ENCODE measurements at places on chromosomes 3 and 15. TPM values are rescaled to one million over a fixed set of nuclear protein-coding genes. Genes with fewer than 3 reads are reported as not detected.

UBA7 gene
- 25.1 TPM for total RNA-seq

CCNL1 gene
- 19.2 TPM for total RNA-seq

ATP10A gene
- 0.58 TPM for total RNA-seq

SLITRK3 gene
- total RNA-seq, result not detected

PRICKLE2 gene
- 8.7 TPM for total RNA-seq

ZNF385D gene
- 2.3 TPM for total RNA-seq

CACNA1D gene
- total RNA-seq, result 1.1 TPM

HAUS2 gene
- total RNA-seq, result 9.9 TPM

DNA sequence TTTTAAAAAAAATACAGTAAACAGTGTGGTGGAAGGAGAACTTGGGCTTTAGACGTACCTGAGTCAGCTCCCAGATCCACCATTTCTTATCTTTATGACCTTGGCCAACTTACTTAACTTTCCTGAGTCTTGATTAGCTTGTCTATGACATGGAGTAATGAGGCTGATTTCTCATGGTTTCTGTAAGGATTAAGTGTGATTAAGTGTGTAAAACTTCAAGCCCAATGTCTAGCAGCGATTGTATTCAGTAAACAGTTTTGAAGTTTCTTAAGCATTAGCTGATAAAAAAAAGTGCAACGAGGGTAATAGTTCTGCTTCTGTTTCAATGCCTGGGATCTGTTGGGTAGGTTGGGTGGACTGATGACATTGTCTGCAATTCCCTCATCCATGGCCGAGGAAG, 10.8 kb downstream of the TRPM1 start:
- no peak overlapping the region for H3K27ac ChIP-seq
- peaks cover 3% of the 10 kb centered on the region for H3K27me3 ChIP-seq
- H3K4me3 ChIP-seq, result no peak overlapping the region
- no peaks in the 10 kb centered on the region for H3K36me3 ChIP-seq
- no peaks in the 10 kb centered on the region for H3K4me1 ChIP-seq

DNA sequence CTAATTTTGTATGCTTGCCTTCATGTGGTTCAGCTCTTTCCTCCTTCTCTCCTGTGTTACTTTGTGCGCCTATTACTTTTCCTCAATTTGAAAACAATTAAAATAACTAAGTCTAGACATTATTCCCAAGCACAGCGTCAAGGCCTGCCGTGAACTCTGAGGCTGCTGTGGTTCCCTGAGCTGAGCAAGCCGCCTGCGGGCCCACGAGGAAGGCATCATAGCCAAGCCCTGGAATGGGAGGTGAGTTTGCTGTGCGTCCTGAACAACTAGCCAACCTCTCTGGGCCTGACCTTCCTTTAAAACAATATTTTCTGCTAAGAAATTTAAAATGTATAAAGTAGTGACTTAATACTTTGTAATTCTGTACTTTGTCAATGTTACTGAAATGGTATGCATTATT, 327.2 kb downstream of the OCA2 start:
- H3K27ac ChIP-seq, result no peak overlapping the region
- no peak for DNase-seq
- no peak overlapping the region for H3K4me3 ChIP-seq
- no peaks in the 10 kb centered on the region for H3K27me3 ChIP-seq

DNA sequence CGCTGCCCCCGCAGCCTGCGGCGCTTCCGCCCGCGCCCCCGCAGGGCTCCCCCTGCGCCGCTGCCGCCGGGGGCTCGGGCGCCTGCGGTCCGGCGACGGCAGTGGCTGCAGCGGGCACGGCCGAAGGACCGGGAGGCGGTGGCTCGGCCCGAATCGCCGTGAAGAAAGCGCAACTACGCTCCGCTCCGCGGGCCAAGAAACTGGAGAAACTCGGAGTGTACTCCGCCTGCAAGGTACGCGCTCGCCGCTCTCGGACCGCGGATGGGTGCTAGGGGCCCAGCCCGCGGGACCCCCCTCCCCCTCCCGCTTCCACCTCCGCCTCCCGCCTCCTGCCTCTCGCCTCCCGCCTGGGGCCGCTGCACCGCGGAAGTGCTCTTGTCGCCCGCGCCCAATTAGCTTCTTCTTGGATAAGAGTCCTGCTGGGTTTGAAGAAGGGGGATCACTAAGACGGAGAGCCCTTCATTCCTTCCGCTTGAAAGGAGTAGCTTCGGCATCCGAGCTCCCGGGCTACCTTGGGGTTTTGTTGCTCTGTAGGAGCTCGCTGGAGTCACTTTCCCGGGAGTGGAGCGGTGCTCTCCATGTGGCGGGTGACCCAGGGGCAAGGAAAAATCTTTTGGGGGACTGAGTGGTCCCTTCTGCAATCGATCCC, 426 bp downstream of the KAT2B start:
- H3K27ac ChIP-seq, result peak overlapping the region; percentile 99
- peak; percentile 83 for DNase-seq
- no peaks in the 10 kb centered on the region for H3K27me3 ChIP-seq
- no peaks in the 10 kb centered on the region for H3K36me3 ChIP-seq
- peaks cover 73% of the 10 kb centered on the region for H3K4me1 ChIP-seq

DNA sequence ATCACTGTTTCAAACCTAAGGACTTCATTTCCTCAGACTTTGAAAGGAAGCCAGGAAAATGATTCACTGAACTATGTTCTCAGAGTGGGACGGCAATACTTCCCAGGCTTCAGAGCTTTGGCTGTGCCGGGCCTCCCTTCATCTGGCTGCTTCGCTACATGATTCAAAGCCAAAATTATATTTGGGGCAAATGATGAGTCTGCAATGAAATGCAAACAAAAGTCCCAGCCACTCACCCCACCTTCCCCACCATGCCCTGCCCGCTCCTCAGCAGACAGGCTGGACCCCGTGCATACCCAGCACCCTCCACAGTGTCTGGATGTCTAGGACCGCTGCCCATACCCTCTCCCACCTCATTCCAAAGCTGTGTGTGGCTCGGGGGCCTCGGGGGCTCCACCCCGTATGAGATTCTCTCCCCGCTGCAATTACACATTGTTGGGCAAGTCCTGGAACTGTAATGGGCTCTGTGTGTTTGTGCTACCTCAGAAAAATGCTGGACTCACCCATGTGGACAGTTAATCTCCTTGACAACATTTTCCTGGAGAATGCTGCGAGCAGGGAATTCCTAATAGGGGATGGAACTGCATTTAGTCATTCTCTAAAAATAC, 32.2 kb downstream of the ATP10A start:
- peaks cover 8% of the 10 kb centered on the region for H3K27me3 ChIP-seq
- H3K4me3 ChIP-seq, result peak overlapping the region; percentile 6
- H3K27ac ChIP-seq, result peak overlapping the region; percentile 52
- DNase-seq, result no peak
- no peaks in the 10 kb centered on the region for H3K36me3 ChIP-seq

DNA sequence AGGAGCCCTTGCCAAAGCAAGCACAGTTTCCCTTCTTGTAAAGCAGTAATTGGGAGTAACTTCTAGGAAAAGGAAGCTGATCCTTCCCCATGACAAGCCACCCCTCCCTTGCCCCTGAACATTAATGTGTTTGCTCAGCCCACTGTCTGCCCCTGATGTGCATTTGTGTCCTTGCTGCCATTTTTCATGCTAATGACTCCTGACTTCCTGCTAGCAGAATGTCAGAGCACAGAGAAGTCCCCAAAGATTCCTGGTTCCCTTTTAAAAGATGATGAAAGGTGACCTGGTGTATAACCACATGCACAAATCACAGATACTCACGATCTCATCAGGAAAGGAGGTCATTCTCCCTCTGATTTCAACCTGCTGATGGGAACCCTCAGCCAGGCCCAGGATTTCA, 44.2 kb upstream of the WNT5A start:
- H3K4me1 ChIP-seq, result no peaks in the 10 kb centered on the region
- peaks cover 8% of the 10 kb centered on the region for H3K27me3 ChIP-seq
- H3K27ac ChIP-seq, result no peak overlapping the region
- no peaks in the 10 kb centered on the region for H3K36me3 ChIP-seq

GRCh38 chr15:52511084-52511483, 17.6 kb downstream of the MYO5A start:
- H3K27me3 ChIP-seq, result no peaks in the 10 kb centered on the region
- no peak overlapping the region for H3K27ac ChIP-seq
- H3K4me3 ChIP-seq, result no peak overlapping the region
- H3K36me3 ChIP-seq, result no peaks in the 10 kb centered on the region

DNA sequence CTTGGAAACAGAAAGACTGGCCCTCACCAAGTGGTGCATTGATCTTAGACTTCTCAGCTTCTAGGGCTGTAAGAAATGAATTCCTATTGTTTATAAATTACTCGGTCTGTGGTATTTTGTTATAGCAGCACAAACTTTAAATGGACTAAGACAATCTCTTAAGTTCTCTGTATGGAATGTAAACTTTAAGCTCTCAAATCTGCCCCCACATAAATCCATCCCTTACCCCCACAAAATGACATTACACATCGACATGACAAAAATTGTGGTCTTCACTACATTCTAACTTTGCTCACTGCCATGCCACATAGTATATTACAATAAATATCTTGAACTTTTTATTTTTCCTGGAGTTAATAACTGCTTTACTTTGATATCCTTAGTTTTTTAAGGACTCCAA, 121.3 kb downstream of the MYLK start:
- no peaks in the 10 kb centered on the region for H3K27me3 ChIP-seq
- no peak overlapping the region for H3K4me3 ChIP-seq
- no peak for DNase-seq
- peaks cover 13% of the 10 kb centered on the region for H3K4me1 ChIP-seq

DNA sequence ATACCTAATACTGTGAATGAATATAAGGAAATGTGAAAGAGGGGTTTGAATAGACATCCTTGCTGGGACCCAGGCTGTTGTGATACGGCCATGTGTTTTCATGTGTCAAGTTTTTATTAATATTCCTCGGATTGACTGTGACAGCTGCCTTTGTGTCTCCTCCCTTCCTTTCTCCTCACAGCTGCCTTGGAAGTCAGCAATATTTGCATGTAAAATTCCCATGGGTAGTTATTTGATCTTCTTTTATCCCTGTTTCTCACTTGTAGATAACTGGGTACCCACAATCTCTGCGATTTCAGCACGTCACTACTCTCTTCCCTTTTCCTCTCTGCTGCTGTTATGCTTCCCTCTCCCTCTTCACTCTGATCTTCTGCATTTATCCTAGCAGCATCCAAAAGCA, 9.4 kb downstream of the GPR156 start:
- no peak for DNase-seq
- peaks cover 12% of the 10 kb centered on the region for H3K27me3 ChIP-seq
- H3K36me3 ChIP-seq, result no peaks in the 10 kb centered on the region
- H3K27ac ChIP-seq, result no peak overlapping the region
- H3K4me1 ChIP-seq, result peaks cover 6% of the 10 kb centered on the region
- H3K4me3 ChIP-seq, result no peak overlapping the region

GRCh38 chr3:53693451-53693850, 152.8 kb downstream of the CHDH start:
- H3K4me1 ChIP-seq, result no peaks in the 10 kb centered on the region
- H3K27me3 ChIP-seq, result peaks cover 13% of the 10 kb centered on the region
- no peak overlapping the region for H3K4me3 ChIP-seq
- no peak for DNase-seq
- H3K27ac ChIP-seq, result no peak overlapping the region

DNA sequence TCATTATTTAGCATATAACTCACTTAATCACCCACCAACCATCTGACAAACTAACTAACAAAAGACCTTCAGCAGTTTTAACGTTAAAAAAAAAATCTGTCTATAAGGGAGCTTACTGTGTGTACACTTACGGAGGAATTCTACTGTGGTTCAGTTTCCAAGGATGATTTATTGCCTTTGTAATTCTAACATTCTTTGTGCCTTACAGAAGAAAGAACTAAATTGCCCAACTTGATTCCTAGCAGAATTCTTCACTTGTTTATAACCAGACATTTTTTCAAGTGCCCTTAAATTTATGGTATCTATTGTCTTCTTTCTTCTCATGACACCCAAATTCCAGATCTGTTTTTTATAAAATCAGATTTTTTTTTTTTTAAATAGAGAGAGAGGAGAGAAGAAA, 119.7 kb upstream of the IGSF10 start:
- H3K27ac ChIP-seq, result no peak overlapping the region
- H3K4me3 ChIP-seq, result no peak overlapping the region
- no peaks in the 10 kb centered on the region for H3K27me3 ChIP-seq
- no peaks in the 10 kb centered on the region for H3K4me1 ChIP-seq

DNA sequence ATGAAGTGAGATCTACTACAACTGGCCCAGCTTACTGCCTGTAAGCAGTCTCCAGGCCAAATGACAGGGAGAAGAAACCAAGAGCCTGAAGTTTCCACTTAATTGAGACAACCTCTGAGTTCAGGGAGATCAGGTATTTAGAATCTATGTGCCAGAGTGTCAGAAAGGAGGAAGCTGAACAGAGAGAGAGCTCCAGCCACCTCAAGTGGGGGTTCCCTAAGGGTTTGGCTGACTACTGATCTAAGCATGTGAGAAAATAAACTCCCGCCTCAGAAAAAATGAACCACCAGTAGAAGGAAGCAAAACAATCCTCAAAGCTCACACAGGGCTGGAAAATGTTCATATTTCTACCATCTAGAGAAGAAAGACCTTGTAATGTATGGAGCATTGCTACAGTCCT, 25.0 kb downstream of the ADAM10 start:
- no peak for DNase-seq
- no peaks in the 10 kb centered on the region for H3K27me3 ChIP-seq

GRCh38 chr3:9013782-9014563, 50.7 kb upstream of the RAD18 start:
- no peaks in the 10 kb centered on the region for H3K36me3 ChIP-seq
- H3K27me3 ChIP-seq, result no peaks in the 10 kb centered on the region
- no peak for DNase-seq
- no peak overlapping the region for H3K4me3 ChIP-seq

GRCh38 chr3:117788061-117788460, 1078.5 kb downstream of the TUSC7 start:
- H3K4me1 ChIP-seq, result no peaks in the 10 kb centered on the region
- no peak overlapping the region for H3K27ac ChIP-seq
- H3K36me3 ChIP-seq, result no peaks in the 10 kb centered on the region

GRCh38 chr15:64808785-64809453, 16.5 kb downstream of the PIF1 start:
- H3K4me3 ChIP-seq, result no peak overlapping the region
- no peak overlapping the region for H3K27ac ChIP-seq
- DNase-seq, result no peak
- peaks cover 28% of the 10 kb centered on the region for H3K4me1 ChIP-seq
- H3K27me3 ChIP-seq, result peaks cover 21% of the 10 kb centered on the region

GRCh38 chr3:143351895-143352608, 232.5 kb downstream of the CHST2 start:
- no peaks in the 10 kb centered on the region for H3K27me3 ChIP-seq
- H3K27ac ChIP-seq, result no peak overlapping the region
- no peaks in the 10 kb centered on the region for H3K4me1 ChIP-seq
- no peaks in the 10 kb centered on the region for H3K36me3 ChIP-seq

GRCh38 chr3:195540027-195540426, 3.1 kb downstream of the PPP1R2 start:
- no peaks in the 10 kb centered on the region for H3K27me3 ChIP-seq
- H3K4me3 ChIP-seq, result peak overlapping the region; percentile 86
- H3K27ac ChIP-seq, result no peak overlapping the region
- no peaks in the 10 kb centered on the region for H3K36me3 ChIP-seq
- H3K4me1 ChIP-seq, result peaks cover 87% of the 10 kb centered on the region

DNA sequence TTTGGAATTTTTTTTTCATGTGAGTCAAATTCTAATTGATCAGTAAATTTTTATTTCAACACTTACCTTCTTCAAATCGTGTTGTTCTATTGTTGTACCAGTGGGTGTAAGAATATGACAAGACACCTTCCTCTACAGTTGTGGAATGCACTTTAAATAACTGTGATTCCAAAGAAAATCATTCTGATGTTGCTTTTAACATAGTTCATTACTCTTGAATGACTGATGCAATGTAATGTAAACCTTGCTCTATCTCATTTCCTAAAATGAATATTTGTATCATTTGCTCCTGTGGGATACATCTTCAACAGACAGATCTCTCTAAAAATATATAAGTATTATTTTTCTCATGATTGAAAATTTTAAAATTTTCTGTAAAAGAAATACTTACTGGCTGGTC, 313.4 kb downstream of the RBMS3 start:
- H3K27me3 ChIP-seq, result no peaks in the 10 kb centered on the region
- no peak overlapping the region for H3K27ac ChIP-seq
- DNase-seq, result no peak
- no peaks in the 10 kb centered on the region for H3K36me3 ChIP-seq
- H3K4me1 ChIP-seq, result peaks cover 24% of the 10 kb centered on the region
- no peak overlapping the region for H3K4me3 ChIP-seq
